Common myeloid progenitor, CD34-positive (primary cell): ENCODE measurements at places on chromosomes 6 and 20.

GRCh38 chr6:5468586-5468985 lies 207.3 kb downstream of the FARS2 start:
- no peak for DNase-seq

- peak; percentile 80 for DNase-seq
These were observed at the start of gene HLA-DQB1 for GRCh38 chr6:32666420-32667300. Gene HLA-DQB1 (minus strand): TSS chr6:32666657. CDS start chr6:32666607, 50 bp downstream.

DNA sequence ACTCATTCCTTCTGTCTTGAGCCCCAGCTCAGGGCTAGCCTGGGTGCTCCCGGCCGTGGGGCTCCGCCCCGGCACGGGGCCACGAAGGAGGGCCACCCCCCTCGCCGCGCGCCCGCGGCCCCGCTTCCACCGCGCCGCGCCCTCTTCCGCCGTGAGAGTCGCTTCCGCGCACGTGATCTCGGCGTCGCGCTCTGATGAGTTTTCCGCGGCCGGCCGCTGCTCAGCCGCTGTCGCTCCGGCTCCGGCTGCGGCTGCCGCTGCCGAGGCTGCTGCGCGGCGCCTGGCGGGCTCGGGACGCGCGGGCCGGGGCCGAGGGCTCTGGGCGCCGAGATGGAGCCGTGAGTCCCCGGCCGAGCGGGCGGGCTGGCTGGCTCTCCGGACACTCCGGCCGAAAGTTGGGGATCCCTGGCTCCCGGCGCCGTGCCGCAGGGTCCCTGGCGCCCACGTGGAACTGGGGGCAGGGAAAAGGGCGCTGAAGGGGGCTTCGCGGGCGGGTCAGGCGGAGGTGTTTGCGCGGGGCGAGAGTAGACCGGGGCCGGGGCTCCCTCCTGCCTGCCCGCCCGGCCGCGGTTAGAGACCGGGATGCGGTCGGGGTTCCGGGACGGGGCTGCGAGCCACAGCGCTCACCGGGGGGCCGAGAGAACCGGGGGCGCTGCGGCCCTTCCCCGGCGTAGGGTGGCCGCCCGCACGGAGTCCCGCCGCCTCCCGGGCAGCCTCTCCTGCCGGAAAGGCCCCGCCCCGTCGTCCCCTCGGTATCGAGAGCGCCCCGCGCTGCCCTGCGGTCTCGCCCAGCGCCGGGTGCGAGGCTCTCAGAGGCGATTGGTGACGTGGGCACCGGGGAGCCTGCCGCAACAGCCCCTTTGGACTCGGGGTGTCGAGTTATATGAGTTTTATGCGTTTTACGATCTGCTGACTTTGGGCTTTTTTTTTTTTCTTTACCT lies at the start of gene TMEM181:
TMEM181 (plus strand) TSS at position 197 of the 941 bp plus-strand sequence; CDS start at position 331, 134 bp downstream.
- peak; percentile 94 for DNase-seq

- DNase-seq = no peak
These were observed 7.0 kb downstream of the TMEM244 start for GRCh38 chr6:129853996-129854711.

DNA sequence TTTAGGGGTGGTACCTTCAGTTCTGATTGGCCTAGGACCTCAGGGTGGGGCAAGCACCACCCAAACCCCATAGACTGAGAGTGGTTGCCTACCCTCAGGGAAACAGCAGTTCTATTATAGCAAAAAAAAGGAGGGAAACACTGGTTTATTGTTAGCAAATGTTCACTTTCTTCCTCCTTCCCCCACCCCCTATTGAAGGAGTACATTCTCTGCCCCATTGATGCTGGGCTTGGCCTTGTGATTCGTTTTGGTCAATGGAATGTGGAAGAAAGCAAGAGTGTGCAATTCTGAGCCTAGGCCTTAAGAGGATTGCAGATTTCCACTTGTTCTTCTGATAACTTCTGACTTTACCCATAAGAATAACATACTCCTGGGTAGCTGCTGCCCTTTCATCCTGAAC lies 255.8 kb downstream of the NFATC2 start:
- no peak for DNase-seq

GRCh38 chr20:46840054-46840729 lies 54.5 kb upstream of the EYA2 start:
- DNase-seq = no peak

- DNase-seq = no peak
These were observed 71.7 kb upstream of the RIPPLY2 start for GRCh38 chr6:83781506-83781905.

- no peak for DNase-seq
These were observed 11.7 kb upstream of the JARID2 start for GRCh38 chr6:15234068-15234758.

- peak; percentile 57 for DNase-seq
These were observed 174.0 kb downstream of the RNF144B start for GRCh38 chr6:18561037-18561750.

DNA sequence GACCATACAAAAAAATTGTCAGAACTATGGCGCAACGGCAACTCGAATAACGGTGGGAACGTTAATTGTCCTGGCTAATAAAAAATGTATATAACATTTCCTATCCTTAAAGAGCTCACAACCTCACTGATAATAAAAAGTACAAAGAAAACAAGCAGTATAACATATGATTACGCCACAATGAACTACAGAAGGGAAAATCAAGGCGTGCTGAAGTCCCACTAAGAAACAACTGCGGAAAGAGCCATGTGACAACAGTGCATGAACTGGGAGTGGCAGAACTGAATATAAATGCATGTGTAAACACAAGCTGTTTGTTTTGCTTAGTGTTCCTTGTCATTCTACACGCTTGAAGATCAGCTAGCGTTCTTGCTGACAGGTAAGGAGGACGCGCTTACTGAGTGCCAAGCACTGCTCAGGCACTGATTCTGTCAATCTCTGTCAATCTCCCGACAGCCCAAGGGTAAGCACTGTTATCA lies 466 bp upstream of the PSMB1 start:
- DNase-seq = peak; percentile 81

DNA sequence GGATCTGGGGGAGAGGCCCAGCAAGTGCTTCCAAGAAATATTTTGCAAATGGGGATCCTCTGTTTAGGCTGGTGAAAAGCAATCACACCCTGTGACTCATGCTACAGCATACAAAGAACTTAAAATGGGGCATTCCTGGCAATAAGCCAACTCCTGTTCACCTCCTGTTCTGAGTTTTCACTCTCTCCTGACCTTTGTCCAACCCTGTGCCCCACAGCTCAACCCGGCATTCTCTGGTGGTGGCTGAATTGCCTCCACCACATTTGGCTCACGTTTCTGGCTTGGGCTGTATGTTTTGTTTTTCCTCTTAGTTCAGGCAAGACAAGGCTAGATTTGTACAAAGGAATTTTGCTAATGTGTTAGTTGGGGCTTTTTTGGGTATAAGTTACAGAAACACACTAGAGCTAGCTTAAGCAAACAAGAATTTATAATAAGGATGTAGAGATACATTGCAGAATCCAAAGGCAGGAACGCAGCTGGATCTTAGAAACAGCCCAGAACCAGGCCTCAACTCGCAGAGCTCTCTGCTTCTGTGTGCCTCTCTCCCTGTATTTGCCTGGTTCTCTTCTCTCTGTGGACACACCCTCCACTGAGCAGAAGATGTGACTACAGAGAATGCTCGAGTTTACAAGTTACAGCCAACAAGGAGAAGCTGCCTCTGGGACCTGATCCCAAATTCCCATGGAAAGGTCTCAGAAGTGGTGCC lies 9.4 kb downstream of the ABCC10 start:
- no peak for DNase-seq

- peak; percentile 22 for DNase-seq
These were observed 40.1 kb downstream of the RNF144B start for GRCh38 chr6:18427296-18427695.

GRCh38 chr6:116191881-116192280 lies 62.0 kb downstream of the TSPYL4 start:
- no peak for DNase-seq

GRCh38 chr6:52209770-52210169 lies 23.6 kb downstream of the IL17A start:
- DNase-seq = no peak

DNA sequence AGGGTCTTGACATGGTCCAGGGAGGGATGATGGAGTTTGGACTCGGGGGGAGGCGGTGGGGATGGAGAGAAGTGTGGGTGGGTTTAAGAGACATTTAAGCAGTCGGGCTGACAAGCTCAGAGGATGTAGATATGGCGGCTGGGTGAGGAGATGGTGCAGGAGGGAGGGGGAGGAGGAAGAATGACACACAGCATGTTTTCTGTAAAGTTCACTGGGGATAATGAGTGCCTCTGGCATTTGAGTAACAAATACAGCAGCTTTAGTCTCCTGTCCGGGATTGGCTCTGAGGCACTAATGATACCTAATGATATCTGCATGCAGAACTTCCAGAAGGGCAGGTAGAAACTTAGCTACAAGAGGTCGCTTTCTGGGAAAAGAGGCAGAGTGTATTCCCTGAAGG lies 107.8 kb downstream of the DHX35 start:
- DNase-seq = no peak
